ENCODE measurements at places on chromosomes 7 and 10.

DNA sequence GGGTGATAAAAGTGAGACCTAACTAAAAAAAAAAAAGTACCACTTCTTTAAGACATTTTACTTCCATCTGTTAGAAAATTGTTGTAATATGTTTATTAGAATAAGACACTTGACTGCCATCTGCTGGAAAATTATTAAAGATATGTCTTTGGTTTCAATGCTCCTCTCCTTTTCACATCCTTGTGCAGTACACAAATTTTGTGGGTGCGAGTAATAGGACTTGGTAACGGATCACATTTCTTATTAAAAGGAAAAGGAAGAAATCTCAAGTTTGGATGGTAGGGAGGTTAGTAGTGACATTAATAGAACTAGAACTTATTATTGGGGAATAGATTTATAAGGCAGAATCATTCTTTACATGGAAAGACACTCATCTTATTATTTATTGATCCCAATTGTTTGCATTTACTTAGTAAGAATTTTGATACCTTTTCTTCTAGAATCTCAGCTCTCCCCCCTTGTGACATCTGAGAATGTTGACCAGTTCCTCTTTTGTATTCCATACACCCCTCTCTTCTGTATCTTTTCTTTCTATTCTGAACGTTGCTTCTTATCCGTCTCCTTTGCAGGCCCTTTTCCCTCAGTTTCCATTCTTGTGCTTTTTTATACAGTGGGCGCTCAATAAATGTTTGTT is 43.0 kb upstream of the RPA3 start:
- DNase-seq, result peak; percentile 35

DNA sequence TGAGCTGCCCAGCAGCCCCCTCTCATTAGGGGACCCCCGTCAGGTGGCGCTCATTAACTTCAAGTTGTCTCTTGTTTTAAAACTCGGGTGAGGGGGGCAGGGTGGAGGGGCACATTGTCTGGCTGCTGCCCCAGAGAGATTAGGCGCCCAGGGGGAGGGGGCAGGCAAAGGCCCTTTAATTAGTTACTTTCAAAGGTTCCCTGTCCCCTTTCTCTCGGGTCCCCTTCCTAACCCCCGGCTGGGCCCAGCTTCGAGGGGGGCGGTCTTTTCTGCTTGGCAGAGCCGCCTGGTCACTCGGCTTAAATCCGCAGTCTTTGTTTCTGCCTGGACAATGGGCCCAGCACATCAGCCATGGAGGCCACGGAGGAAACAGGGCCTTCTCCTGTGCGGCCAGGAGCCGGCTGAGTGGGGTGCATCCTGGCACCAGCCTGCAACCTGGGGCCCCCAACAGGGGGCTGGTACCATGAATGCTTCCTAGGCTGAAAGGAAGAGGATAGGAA is 38.9 kb upstream of the SLF2 start:
- no peak for DNase-seq

GRCh38 chr10:94343151-94343550 is 19.6 kb downstream of the NOC3L start:
- DNase-seq, result no peak

DNA sequence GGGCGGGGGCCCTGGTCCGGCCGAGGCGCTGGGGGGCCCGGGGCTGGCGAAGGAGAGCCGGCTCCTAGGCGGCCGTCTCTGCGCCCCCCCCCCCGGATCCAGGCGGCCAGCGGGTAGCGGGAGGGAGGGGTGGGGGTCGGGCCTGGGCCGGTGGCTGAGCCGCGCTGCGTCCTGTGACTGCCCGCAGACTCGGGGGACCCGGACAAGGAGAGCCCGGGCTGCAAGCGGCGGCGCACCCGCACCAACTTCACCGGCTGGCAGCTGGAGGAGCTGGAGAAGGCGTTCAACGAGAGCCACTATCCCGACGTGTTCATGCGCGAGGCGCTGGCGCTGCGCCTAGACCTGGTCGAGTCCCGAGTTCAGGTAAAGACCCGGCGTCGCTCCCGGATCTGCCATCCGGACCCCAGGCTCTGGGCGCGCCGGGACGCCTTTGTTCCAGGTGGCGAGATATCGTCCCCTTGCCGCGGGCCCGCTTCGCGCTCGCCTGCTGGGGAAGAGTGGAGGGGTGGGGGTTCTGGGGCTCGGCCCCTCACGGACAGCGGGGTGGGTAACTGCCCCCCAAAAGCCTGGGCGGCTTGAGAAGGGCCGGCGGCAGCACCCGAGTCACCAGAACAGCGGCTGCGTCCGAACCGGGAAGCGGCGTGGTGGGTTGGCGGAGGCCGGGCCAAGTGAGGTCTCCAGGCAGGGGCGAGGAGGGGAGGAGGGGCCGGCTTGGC is 819 bp downstream of the UNCX start:
- no peak for DNase-seq

- no peak for DNase-seq
Measured at GRCh38 chr7:50565977-50566376, 772 bp upstream of the DDC start.

DNA sequence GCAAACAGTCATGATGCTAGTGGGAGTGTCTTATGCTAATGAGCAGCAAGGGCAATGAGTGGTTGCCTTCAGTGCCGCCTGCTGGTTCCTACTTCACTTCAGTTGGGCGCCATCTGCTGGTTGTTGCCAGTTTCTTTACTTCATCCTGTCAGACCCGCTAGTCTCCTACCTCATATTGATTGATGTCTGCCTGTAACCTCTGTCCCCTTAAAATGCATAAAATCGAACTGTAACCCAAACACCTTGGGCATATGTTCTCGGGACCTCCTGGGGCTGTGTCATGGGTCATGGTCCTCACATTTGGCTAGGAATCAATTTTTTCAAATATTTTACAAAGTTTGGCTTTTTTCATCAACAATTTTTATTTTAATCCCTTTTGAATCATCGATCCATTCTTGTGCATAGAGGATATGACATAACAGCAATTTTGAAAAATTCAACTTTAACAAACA is 62.8 kb upstream of the C7orf33 start:
- peak; percentile 44 for DNase-seq

GRCh38 chr10:13003004-13003403 is 1.5 kb upstream of the CCDC3 start:
- DNase-seq, result no peak

DNA sequence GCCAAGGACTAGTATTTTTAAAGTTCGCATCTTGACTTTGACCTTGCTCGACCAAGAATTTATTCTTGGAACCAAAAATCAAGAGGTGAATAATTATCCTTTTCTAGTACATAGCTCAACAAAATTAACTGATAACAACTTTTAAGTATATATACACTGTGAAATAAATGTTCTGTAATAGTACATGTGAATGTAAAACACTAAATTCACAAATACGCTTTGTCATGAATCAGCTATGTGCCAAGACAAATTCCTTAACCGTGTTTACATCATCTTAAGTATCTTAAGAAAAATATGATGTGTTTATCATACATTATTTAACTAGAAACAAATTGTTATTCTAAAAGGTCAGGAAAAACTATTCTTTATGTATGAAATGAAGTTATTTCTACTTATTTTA is 83.3 kb downstream of the CUL2 start:
- no peak for DNase-seq

DNA sequence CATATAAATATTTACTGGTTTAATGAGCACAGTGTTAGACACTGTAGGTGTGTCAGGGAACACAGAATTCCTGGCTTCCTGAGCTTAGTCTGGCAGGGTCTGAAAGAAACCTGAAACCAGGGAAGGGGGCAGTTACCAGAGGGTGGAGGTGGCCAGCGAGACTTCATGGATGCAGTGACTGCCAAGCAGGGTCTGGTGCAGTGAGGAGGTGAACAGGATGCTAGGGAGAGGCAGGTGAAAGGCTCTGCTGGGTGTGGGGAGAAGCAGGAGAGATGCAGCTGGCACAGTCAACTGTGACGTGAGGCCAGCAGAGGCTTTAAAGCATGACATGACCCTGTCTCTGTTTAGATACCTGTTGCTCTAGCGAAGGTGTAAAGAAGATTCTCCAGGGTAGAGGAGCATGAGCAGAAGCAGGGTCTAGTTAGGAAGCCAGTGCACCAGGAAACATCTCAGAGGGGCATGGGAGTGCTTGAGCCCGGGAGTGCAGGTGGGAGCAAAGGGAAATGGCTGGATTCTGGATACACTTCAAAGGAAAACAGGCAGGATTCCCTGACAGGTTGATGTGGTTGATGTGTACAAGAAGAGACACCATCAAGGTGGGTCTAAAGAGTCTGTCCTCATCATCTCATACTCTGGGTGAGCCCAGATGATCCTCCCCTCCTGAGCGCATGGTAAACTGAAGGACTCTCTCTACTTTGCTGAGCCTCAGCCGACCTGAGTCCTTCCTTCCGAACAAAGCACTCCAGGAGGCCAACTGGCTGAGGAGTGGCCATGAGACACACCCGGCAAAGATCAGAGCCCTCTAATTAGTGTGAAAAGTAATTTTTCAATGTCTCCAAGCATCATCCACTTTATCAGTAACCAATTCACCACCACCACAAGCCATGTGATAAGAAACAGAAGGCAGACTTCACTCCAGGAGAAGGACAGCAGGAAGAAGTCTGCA is 186.8 kb downstream of the COBL start:
- no peak for DNase-seq

GRCh38 chr7:28497009-28497408 is 84.7 kb downstream of the CREB5 start:
- DNase-seq, result no peak

DNA sequence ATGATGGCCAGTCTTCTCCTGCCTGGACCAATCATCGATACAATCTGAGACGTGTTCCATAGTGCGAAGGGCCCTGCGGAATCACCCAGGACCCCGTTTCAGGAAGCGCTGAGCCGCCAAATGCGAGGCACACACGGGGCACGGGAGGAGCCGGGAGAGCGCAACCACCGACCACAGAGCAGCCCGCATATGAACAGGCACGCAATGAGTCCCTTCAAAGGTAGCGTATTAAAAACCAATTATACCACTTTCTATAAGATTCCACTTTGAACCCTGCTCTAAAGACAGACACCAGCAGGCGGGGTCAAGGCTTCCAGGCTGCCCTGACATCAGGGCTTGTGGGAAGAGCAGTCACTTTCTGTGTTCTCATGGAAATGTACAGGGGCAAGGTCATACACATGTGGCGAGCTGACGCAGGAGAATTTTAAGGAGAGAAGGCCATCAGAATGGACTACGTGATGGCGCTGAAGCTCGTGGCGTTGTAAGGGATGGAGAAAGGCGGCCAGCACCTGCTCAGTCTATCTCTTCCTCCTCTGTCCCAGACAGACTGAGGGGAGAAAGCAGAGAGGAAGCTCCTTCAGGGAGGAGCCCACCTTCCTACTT is 46.2 kb downstream of the AMZ1 start:
- DNase-seq, result no peak

DNA sequence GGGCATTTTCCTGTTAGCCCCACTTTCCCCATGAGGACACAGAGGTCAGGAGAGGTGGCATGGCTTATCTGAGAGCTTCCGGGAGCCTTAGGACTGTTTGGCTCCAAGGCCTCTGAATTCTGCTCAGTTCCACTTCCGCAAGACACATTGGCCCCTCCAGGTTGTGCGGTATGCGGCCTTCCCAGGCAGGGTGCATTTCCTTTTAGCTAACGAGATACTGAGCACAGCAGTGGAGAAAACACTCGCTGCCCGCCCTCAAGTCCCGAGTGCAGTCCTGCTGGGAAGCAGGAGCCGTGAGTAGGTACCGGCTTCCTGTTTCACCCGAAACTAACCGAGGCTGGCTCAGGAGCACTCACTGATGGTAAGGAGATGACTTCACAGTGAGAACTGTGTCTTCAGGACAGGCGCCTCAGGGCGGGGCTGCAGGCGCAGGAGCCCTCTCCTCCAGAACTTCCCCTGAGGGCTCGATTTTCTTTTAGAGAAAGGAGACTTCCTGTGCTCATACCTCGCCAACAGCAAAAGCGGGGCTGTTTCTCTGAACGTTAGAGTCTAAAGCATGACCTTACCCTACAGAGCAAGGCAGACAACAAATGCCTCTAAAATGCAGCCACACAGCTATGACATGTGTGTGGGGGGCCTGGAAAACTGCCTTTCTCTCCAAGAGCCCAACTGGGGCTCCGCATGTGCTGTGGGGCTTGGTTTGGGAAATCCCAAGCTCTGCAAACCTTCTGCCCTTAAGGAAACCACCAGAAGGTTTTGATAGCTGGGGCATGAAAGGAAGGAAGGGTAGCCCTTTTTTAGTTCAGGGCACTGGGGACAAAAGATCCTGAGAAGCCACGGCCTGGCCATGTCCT is 25.9 kb downstream of the RGS10 start:
- DNase-seq, result no peak

GRCh38 chr10:43214956-43215561 is 51.8 kb downstream of the RASGEF1A start:
- no peak for DNase-seq

DNA sequence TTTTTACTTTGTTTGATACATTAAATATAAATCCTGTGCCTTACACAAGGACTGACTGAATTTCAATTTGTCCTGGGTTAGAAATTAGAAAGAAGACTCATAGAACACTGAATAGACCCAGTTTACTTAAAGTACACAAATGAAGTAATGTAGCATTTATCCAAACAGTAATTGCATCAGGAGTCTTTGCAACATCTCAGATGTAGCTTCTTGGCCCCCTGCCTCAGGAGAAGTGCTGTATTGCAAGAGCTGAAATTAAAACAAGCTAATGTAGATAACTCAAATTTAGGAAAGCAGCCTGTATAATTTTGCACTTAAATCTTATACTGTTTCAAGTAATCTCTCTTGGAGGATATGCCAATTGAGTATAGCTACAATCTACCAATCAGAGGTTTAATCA is 54.3 kb upstream of the KCND2 start:
- no peak for DNase-seq

DNA sequence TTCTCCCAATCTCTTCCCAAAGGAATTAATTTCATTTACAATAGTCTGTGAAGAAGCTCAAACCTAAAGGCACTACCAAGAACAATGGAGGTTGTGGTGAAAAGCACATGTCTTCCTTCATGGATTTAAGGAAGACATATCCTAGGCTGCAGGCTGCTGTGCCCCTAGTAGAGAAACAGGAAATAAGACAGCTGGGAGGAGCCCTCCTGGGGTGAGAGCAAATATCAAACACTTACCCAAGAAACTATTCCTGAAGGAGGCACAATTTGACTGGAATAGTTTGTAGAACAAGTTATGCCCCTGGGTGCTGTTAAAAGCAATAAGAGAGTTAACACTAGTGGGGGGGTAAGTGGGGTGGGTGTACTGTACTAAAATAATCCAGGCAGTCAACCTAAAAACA is 30.1 kb downstream of the PDZD8 start:
- DNase-seq, result no peak

GRCh38 chr10:100507357-100507732 is 12.3 kb downstream of the SEC31B start:
- no peak for DNase-seq

DNA sequence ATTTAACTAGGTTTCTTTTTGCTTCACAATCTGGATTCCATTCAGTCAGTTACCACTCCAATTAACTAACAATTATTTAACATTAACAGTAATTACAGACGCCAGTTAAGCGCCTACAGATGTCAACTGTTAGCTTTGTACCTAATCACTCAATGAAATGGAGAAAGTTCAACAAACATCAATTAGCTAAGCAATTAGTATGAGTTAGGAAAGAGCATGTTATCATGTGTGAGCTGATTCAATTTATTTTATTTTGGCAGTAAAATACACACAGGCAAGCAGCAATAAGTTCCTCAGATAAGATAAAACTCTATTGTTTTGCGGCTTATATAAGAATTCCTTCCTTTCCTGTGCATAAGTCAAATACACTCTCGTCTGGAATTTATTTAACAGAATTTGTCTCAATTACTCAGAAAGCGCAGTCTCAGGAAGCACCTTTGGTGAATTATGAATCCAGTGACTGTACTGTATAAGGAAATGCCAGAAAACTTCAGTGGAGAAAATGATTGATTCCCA is 427.1 kb upstream of the GALNT17 start:
- DNase-seq, result no peak
